Ascending aorta (tissue), 2 donors: ENCODE measurements at places on chromosomes 4 and X.

DNA sequence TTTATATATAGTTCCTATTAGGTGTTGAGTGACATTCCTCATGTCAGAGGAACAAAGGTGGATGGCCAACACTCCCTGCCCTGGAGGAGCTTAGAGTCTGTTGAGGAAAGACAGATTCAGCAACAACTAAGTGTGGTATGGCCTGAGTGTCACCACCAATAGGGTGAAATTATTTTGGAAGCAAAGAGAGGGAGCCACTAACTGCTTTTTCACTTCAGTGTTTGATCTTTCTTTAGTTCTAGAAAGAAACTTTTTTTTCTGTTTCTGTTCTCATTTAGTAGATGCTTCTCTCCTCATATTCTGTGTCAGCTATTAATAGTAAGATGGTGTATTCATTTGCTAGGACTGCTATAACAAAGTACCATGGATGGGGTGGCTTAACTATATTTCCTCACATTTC is 81.5 kb downstream of the ARX start:
- DNase-seq, result no peak

- DNase-seq, result no peak
These were observed 191.7 kb upstream of the RASGEF1B start for GRCh38 chr4:81663368-81663767.

DNA sequence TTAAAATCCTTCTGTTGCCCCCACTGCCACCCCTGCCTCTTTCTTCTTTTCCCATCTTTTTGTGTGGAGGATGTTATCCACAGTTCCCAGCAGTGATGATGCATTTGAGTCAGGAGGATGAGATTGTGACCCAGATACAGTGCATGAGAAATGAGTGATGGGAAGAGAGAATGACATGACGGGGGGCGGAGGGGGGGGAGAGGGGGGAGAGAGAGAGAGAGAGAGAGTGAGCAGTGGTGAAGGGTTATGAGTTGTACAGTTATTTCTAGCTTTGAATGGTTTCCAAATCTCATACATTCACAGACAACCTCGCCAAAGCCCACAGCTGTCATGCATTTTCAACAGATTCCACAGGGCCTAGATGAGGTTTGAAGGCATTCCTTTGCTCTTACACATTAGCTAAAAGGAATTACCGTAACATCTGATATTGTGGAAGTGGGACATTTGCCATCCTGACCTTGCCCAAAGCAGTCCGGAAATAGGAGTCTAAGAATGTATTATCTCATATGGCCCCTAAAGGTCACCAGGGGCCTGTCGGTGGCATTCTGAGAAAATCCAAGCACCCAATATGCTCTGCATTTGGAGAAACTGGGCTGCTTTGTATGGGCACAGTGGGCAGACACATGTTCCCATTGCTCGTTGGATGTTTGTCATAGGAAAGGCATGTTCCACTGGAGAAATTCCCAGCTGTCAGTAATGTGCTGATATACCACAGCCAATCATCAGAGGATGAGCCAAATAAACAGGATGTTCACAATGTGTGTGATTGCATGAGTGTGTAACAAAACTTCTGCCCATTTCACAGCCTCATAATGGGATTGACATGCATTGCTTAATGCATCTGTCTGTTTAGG is 435.8 kb downstream of the SPRY1 start:
- no peak for DNase-seq

DNA sequence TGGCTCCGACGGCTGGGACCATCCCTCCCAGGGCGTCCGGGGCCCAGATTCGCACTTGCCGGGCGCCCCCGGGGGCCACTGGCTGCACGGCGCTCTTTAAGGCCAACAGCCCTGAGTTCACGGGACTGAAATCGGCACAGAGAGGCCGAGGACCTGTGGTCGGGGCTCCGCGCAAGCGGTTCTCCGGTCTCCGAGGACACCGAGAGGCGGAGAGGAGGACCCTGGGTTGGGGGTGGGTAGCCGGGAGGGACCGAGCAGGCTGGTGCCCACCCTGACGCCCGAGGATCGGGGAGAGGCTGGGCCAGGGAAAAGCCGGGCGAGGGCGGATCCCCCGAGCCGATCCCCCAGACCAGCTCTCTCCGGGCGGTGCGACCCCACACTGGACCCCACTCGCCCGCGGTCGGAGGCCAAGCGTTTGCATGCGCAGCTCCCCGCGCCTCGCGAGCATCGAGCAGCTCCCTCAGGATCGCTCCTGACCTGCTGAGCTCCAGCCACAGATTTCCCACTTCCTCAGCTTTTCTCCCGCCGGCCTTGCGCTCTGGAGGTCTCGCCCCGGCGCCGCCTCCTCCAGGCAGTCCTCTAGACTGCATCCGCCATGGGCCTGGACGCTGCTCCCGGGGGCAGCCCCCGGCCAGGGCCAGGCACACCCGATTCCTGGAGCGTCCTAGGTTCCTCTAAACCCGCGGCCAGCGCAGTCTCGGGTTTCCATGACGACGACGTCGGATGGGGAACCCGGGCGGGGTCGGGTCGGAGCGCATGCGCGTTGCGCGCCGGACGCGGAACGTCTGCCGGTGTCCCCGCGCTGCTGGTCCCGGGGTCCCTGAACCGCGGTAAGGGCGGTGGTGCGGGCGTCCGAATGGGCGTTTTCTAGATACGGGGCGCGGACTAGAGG is 17.6 kb upstream of the NAT8L start:
- DNase-seq, result peak; percentile 14

- no peak for DNase-seq
These were observed 555.6 kb upstream of the FRG1 start for GRCh38 chr4:189385098-189385497.

GRCh38 chrX:18449236-18449635 is 23.8 kb downstream of the CDKL5 start:
- DNase-seq, result no peak

GRCh38 chr4:10207116-10207515 is 90.5 kb upstream of the WDR1 start:
- DNase-seq, result no peak

DNA sequence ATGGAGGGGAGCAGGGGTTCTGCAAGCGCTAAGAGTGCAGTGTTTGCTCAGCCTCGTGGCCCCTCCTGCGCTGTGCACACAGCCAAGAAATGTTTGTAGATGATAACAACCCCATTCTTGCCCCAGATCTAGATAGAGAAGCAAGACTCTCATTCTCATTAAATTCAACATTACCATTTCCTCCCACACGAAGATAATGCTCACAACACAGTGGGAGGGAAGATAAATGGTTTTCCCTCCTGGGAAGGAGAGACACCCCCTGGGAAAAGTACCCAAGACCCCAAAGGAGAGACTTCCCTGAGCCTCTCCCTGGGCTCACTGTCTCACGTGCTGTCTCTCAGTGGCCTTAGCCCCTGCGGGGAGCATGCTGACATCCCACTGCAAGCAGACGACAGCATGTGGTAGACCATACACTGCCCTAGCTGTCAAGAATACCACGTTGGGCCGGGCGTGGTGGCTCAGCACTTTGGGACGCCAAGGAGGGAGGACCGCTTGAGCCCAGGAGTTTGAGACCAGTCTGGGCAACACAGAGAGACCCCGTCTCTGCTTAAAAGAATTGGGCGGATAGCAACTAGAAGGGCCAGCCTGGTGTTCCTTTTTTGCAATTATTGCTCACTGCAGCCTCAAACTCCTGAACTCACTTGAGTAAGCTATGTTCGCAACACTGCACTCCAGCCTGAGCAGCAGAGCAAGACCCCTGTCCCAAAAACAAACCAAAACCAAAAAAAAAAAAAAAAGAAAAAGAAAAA is 34.9 kb upstream of the IQSEC2 start:
- no peak for DNase-seq

DNA sequence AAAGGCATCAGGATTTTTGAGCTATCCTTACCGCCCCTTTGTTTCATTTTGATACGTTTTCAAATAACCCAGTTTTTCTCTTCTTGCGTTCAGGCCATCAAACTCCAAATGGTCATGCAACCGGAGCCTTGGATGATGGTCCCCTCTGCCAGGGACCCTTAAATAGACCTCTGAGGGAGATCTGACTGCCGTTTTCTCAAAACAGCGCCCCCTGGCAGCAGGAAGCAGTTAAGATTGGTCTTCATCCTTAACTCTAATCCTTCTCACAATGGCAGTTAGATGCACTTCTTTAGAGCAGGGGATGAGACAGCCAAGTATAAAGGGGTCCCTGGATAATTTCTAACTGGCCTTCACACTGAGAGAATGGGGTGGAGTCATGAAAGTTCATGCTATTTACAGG is 525.0 kb upstream of the SPANXN1 start:
- DNase-seq, result no peak

GRCh38 chrX:50805276-50805675 is 8.7 kb downstream of the SHROOM4 start:
- DNase-seq, result no peak

- DNase-seq, result no peak
These were observed 547 bp upstream of the PDGFRA start for GRCh38 chr4:54228546-54228945.

- no peak for DNase-seq
These were observed 7.1 kb downstream of the ANKRD50 start for GRCh38 chr4:124705393-124705792.

DNA sequence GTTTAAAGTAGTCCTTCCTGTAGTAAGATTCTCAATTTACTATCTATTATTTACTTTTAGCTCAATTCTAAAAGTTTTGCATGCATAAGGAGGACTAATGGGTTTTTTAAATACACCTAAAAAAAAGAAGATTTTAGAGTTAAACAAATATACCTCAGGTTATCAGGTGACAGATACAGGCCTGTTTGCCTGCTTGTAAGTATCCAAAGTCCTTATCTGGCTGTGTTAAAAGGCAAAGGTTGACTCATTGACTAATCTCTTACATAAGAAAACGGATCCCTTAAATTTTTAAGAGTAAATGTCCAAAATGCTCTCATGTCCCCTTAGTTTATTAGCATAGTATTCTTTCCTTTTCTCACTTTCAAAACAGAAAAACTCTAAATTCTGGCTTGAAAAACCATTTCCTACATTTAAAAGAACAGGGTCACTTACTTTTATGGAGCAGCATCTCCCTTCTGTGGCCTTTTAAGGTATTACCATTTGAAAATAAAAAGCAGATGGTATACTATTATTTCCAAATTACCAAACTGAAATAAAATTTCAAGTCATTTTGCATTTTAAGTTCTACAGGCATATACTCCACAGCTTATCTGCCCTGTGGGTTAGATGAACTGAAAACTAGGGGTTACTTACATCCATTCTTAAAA is 4.5 kb downstream of the CBR4 start:
- no peak for DNase-seq

- DNase-seq, result no peak
These were observed 248.9 kb downstream of the SCFD2 start for GRCh38 chr4:53116954-53117353.

DNA sequence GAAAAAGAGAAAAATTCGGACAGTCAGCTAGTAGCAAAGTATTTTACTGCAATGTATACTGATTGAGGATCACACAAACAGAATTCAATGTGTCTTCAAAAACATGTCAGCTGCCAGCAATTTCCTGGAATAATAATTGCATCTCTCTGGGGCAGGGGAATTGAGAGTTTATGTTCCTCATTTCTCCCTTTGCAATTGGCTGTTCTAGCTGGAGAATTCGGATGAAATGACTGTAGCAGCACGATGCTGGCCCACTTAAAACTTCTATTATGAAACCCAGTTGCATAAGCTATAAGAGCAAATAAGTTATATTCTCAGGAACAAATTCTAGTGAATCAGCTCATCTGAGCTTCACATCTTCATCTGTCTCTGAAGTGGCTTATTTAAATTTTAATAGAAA is 99.9 kb upstream of the CPEB2 start:
- no peak for DNase-seq

- no peak for DNase-seq
These were observed 36.5 kb upstream of the LINC00632 start for GRCh38 chrX:140672840-140673731.

DNA sequence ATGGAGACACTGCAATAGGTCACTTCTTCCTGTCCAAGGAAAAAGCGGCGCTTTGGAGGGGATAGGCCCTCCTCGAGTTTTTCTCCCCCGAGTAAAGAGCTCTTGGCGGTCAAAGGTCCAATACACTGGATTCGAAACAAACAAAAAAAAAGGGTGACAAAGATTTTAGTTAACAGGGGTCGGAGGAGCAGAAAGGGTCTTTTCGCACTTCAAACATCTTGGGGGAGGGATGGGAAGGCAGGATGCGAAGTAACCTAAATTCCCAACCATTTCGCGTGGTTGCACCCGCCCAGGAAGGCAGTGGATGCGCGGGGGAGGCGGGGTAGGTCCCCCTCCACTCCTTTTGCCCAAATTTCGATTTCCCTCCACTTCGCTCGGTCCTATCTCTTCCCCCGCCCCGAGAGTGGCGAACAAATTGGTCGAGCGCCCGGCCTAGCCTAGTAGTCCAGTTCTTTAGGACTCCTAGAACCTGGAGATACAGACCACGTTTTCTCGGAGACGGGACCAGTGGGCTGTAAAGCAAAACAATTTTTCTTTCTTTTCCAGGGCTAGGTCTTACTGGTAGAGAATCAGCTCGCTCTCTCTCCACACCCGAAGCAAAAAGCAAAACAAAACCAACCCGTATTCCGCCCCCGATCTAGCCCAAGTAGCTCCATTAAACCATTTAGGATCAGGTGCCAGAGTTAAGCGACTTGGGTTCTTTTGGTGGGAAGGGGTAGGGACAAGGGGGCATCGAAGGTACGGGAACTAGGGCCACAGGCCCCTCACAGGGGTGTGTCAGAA is 2.0 kb upstream of the STAG2 start:
- DNase-seq, result no peak

DNA sequence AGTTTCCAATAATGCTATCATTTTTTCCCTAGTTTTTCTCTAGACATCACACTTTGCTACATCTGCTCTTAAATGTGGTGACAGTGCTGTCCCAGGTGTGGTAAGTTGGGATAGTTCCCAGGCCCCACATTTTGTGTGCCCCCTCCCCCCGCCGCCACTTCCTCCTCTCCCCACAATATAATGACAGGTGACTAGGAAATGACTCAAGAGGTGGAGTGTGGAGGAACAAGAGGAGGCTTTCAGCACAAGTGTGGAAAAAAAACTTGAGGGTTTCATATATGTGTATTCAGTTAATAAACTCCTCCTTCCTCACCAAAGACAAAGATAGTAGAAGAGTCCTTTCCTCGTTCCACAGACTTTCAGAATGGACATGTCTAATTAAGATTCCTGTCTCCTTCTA is 18.3 kb upstream of the IL21 start:
- DNase-seq, result no peak

DNA sequence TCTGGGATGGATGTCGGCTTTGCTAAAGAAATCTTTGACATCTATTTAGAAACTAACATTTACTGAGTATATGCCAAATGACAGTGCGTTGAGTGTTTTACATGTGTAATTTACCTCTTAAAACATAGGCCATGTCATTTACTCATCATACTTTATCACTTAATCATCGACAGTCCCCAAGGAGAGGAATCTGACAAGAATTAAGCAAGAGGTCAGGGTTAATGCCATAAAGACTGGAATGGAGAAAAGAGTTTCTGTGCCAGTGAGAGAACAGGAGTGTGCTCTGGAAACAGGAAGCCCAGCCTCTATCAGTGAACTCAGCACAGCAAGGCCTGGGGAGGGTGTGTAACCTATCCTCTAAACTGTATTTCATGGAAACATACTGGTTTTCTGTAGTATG is 28.0 kb upstream of the AMOT start:
- no peak for DNase-seq

DNA sequence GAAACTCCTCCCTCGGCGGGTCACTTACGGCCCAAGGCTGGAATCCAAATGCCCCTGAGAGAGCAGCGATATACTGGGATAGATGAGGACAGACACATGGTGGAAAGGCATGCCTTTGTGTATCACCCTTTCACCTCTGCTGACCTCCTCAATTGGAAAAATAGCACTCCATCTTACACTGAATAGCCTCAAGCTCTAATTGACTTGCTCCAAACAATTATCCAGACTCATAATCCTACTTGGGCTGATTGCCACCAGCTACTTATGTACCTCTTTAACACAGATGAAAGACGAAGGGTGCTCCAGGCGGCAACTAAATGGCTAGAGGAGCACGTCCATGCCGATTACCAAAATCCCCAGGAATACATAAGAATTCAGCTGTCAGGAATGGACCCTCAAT is 1142.2 kb downstream of the ARAP2 start:
- DNase-seq, result no peak
